CD8-positive, alpha-beta memory T cell (primary cell): ENCODE measurements at places on chromosomes 7 and 10. TPM values are rescaled to one million over a fixed set of nuclear protein-coding genes. Genes with fewer than 3 reads are reported as not detected.

GRCh38 chr10:77877441-77878344 lies 48.9 kb downstream of the DLG5 start:
- peak; percentile 6 for DNase-seq

DNA sequence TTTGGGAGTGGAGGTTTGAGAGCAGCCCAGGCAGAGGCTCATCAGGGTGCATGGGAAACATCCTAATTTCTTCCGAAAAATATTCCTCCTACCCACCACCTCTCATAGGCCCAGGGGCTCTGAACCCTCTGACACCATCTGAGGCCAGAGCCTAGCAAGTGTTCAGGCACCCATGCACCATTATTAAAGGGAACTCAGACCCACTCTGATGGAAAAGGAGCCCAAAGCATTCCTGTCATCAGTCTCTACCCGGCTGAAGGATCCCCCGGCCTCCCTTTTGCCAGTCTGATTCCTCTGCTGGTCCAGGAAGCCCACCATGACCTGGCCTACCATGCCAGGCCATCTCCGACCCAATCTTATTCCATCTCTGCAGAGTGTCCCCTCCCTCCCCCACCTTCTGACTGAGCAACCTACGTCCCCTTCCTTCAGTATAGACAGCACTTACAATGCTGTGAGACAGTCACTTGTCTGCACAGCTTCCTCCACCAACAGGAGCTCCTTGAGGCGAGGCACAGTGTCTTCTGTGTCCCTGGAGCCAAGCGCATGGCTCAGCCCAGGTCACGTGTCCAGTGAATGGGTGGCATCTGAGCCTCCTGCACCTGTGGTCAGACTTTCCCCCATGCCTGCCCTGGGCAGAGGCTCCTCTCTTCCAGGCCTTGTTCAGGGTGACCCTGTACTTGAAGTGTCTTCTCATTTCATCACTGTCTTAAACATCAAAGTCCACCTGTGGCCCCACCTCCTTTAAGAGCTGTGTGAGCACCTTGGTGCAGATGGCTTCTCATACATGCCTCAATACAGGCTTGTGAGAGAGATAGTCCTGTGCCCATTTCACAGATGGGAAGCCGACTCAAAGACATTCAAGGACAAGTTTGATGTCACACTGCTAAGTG lies 889 bp upstream of the GPR15LG start:
- no peak for DNase-seq

The DUSP5 gene
- total RNA-seq, result 68.5 TPM

GRCh38 chr10:6840201-6840691 lies 260.2 kb upstream of the PRKCQ start:
- no peak for DNase-seq
